ENCODE measurements at places on chromosomes 1 and 21. TPM values are rescaled to one million over a fixed set of nuclear protein-coding genes. Genes with fewer than 3 reads are reported as not detected.

The SCCPDH gene
- total RNA-seq = 34.0 TPM

DNA sequence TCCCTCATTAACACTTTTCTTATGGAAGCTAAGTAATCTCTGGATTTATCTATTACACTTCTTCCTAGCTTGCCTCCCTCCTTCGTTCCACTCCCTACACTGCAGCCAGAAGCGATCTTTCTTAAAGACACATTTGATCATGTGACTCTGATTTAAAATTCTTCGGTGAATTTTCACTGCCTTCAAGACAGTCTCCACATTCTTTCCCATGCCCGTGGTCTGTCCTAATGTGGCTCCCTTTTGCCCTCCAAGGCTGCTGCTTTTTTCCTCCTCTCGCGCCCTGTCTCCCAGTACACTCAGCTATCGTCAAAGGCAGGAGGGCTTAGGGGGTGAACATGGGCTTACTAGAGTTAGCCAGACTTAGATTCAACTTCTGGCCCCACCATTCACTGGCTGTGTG is 64.4 kb downstream of the SDCCAG8 start:
- H3K4me1 ChIP-seq = no peaks in the 10 kb centered on the region
- no peak for DNase-seq
- no peak overlapping the region for H3K27ac ChIP-seq
- no peaks in the 10 kb centered on the region for H3K27me3 ChIP-seq
- H3K36me3 ChIP-seq = peaks cover 9% of the 10 kb centered on the region

The PDPN gene
- 28.2 TPM for total RNA-seq

- no peaks in the 10 kb centered on the region for H3K27me3 ChIP-seq
- no peaks in the 10 kb centered on the region for H3K4me1 ChIP-seq
- DNase-seq = peak; percentile 62
- no peaks in the 10 kb centered on the region for H3K36me3 ChIP-seq
- H3K27ac ChIP-seq = no peak overlapping the region
These were observed 22.9 kb upstream of the LDLRAP1 start for GRCh38 chr1:25520446-25521061.

- peak; percentile 16 for DNase-seq
- no peak overlapping the region for H3K4me3 ChIP-seq
- no peaks in the 10 kb centered on the region for H3K4me1 ChIP-seq
- H3K36me3 ChIP-seq = no peaks in the 10 kb centered on the region
- H3K27me3 ChIP-seq = peaks cover 4% of the 10 kb centered on the region
These were observed 119.0 kb downstream of the GREM2 start for GRCh38 chr1:240492832-240493440.

The KRTCAP2 gene
- 155 TPM for total RNA-seq

- H3K27ac ChIP-seq = peak overlapping the region; percentile 42
- peak; percentile 24 for DNase-seq
- no peak overlapping the region for H3K4me3 ChIP-seq
These were observed 272.4 kb downstream of the TPR start for GRCh38 chr1:186102547-186103148.

DNA sequence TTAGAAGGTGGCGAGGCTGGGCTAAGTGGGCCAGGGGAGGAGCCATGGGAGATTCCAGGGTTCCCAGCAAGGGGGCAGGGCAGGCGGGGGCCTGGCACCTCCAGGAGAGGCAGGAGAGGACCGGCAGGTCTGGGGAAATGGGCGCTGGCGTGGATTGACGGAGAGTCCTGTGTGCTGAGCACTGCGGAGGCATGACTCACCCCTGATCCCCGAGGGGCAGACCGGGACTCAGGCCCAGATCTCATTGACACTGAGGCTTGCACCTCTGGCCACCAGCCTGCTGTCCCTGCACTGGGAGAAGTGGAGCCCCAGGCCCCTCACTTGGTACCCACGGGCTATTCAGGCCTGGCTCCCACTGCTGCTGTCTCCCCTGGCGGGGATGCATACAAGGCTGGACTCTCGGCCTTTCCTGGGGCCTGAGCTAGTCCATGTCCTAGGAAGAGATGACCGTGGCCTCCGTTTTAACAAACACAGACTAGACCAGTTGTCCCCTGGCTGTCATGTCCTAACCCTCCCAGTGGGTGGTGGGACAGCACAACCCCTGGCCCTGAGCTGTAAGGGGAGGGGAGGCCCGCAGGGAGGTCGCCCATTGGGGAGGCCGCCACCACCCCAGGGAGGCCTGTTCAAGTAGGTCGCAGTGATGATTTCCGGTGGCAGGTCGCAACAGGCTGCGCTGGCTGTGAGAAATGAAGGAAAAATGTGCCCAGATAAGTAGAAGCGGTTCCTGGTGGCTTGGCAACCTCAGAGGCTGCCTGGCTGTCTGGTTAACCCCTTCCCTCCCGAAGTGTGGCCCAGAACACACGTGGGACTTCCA is 39.7 kb downstream of the RIPK4 start:
- H3K27ac ChIP-seq = no peak overlapping the region
- peak; percentile 55 for DNase-seq
- H3K4me3 ChIP-seq = no peak overlapping the region
- no peaks in the 10 kb centered on the region for H3K36me3 ChIP-seq

DNA sequence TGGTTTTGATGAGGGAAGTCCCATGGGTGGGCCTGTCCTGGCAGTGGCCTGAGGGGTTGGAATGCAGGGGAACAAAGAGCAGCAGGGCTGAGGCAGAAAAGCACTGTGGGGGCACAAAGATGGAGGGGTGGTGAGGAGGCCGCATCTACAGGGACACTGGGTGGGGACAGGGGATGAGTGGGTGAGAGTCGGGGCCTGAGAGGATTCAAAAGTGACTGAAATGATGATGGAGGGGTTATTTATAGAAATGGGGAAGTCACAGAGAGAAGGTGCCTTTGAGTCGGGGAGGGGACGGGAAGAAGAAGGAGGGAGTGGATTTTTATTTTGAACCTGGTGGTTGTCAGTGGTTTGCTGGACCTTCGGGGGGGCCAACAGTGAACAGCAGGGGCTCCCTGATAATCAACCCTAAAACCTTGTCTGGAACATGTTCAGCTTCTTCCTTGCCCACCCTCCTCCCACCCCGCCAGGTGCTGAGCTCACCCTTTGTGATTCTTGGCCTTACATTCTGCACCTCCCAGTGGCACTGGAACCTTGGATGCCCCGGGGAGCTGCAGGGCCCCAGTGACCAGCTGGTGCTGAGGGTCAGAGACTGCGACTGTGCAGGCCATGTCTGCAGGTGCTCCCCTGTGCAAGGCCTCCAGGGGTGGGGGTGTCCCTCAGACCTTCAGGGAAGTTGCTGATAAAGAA is 42.9 kb downstream of the IER5 start:
- H3K27me3 ChIP-seq = no peaks in the 10 kb centered on the region
- H3K4me3 ChIP-seq = no peak overlapping the region
- DNase-seq = no peak
- H3K36me3 ChIP-seq = no peaks in the 10 kb centered on the region
- peaks cover 79% of the 10 kb centered on the region for H3K4me1 ChIP-seq
- H3K27ac ChIP-seq = no peak overlapping the region

The GALNT2 gene
- total RNA-seq = 25.2 TPM

- no peak overlapping the region for H3K27ac ChIP-seq
- H3K27me3 ChIP-seq = no peaks in the 10 kb centered on the region
- DNase-seq = no peak
- H3K4me1 ChIP-seq = no peaks in the 10 kb centered on the region
- no peak overlapping the region for H3K4me3 ChIP-seq
These were observed 6.2 kb downstream of the MYOCOS start for GRCh38 chr1:171628225-171628624.

The OR2T33 gene
- not detected for total RNA-seq
